Stimulated activated CD8-positive, alpha-beta memory T cell treated with anti-CD3 and anti-CD28 coated beads, Interleukin-2, amount 100 ng/mL, for 1 hour (primary cell): ENCODE measurements at places on chromosomes 12 and 14.

DNA sequence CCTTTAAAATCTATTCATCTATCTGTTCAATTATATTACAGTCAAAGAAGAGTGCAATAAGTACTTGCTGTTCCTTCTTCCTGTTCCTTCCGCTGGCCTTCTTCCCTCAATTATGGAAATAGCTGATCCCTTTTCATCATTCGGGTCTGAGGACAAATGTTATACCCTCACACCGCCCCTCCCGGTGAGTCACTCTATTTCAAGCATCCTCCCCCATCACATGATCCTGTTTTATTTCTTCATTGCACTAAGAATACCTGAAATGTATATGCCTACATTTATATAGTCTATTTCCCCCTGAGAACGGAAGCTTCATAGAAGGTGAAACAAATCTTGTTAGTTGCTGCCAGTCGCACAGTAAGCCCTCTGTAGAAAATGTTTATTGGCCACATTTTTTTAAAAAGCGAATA lies 2.5 kb downstream of the SLC38A1 start:
- no peak for DNase-seq

DNA sequence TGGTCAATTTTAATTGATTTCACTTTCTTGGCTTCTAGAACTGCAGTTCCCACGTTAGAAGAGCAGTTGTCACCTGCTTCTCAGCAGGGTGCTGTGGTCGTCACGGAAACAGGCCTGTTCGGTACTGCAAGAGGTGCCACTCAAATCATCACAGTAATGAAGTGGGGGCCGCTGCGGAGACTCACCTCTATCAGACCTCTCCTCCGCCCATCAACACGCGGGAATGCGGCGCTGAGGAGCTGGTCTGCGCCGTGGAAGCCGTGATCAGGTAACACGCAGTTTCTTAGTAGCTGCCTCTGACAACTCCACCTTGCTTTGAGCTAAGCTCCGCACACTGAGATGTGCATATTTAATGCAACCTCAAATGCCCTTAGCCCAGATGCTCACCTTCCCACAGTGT lies 107.2 kb downstream of the UNC79 start:
- DNase-seq: no peak

GRCh38 chr12:130433834-130434233 lies 96.1 kb downstream of the PIWIL1 start:
- no peak for DNase-seq

DNA sequence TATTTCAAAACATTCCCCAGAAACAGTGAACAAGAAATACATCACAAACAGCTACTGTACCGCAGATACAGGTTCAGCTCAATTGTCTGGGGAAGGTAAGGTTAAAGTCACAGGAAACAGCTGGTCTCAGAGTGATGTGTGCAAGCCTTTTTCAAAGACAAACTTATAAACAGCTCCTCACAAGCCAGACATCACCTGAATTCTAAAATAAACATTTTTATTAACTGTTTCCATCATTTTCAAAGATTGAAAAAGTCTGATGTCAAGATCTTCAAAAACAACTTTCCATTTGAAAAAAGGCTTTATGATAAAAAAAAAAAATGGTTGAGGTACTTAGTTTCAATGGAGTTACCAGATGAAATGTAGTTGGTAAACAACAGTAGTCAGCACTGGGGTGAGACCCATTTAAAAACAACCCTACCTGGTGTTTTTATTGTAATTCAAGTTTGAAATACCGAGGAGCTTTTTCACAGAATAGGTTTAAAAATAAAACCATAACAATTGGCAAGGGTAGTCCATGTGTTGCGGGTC lies 4.0 kb downstream of the BTG1 start:
- DNase-seq: no peak

- no peak for DNase-seq
Measured at GRCh38 chr14:75991753-75992152, 6.2 kb downstream of the IFT43 start.

DNA sequence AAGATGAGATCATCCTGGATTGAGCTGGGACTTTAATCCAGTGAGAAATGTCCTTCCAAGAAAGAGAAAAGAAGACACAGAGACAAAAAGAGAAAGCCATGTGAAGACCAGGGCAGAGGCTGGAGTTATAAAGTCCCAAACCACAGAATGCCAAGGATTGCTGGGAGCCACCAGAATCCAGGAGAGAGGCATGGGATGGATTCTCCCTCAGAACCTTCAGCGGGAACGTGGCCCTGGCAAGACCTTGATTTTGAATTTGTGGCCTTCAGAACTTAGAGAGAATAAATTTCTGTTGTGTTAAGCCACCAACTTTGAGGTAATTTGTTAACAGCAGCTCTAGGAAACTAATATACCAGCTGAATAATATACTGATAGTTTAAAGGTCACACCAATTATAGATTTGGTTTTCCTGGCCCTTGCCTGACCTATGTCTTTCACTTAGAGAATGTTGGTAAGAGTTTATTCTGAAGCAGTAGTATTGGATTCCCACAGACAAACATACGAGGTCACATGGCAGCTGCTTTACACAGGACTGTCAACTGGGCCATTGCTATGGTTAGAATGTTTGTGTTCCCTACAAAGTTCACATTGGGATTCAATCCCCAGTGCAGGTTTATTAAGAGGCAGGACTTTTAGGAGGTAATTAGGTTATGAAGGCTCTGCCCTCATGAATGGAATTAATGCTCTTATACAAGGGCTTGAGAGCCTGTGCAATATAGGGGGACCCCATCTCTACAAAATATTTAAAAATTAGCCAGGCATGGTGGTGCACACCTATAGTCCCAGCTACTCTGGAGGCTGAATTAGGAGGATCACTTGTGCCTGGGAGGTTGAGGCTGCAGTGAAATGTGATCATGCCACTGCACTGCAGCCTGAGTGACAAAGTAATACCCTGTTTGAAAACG lies 156.5 kb upstream of the EEA1 start:
- DNase-seq: no peak

GRCh38 chr14:77659831-77660230 lies 43.4 kb upstream of the SPTLC2 start:
- no peak for DNase-seq

DNA sequence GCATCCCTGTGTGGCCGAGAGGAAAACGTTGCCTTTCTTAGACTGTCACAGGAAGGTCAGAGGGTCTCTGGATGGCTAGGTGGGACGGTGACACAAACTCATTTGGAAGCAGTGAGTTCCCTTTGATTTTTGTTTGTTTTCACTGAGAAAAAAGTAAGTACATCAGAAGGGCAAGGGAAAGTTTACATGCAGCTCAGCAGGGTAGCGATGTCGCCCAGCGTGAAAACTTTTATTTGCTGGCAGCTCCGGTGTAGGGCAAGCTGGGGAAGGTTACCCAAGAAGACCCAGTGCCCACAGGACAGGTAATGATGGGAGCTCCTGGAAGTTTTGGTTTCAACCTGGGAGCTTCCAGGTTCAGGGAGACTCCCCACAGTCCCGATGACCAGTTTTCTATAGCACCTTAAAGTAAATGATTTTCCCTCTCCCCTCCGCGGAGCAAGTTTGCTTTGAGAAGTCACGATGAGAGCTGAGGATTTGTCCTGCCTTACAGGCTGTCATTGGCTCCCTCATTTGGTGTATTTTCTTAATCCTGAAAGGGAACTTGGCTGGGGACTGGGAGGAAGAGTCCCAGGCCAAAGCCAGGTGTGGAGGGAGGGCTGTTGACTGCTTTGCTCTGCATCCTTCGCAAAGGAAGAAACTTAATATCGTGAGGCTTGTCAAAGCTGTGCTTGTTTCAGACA lies 64.7 kb upstream of the ESRRB start:
- no peak for DNase-seq

GRCh38 chr14:33948145-33948868 lies 2.6 kb downstream of the EGLN3 start:
- DNase-seq: no peak

DNA sequence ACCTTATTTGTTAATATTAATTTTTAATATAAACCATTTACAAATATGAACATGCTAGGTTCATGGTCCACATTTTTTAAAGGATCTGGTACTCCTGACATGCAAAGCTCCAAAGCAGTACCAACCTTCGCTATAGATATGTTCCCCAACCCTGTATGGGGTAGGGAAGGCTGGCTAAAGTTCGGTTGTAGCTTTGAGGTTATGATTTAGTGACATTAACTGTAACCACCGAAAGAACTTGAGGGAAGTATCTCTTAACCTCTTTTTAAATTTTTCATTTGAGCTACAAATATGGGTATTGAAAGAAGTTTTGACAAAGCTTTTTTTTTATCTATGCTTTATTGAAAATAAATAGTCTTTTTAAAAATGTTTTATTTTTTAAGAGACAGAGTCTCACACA lies 115.5 kb downstream of the DYRK2 start:
- no peak for DNase-seq

GRCh38 chr14:23071244-23071920 lies 14.1 kb upstream of the CDH24 start:
- no peak for DNase-seq

DNA sequence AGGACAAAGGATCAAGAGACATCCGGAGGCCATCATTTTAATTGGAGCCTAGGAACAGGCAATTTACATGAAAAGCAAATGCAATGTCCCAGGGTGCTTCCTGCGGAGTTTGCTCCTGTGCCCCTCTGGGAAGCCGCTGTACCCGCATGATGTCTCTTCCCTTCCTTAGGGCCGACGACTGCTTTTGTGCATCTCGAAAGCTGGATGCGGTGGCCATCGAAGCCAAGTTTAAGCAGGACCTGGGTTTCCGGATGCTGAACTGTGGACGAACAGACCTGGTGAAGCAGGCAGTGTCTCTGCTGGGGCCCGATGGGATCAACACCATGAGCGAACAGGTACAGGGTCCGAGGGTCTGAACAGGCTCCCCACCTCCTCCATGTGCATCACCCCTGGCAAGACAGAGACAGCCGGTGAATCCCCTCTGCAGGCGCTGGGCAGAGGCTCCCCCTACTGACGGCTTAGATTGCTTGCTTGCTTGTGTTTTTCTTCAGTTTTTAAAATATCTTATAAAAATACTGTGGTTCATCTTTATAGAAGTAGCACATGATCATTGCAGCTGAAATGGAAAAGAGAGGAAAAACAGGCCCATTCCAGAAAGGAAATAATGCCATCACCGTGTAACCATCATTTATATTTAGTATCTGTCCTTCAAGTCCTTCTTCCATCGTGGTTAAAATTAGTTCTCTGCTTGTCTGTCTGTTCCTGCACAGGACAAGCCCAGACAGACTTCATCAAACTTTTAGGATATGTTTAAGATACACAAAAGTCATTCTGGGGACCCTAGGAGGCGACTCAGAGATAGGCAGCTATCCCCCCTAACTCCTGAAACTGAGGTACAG lies 75.4 kb upstream of the PWP1 start:
- no peak for DNase-seq

DNA sequence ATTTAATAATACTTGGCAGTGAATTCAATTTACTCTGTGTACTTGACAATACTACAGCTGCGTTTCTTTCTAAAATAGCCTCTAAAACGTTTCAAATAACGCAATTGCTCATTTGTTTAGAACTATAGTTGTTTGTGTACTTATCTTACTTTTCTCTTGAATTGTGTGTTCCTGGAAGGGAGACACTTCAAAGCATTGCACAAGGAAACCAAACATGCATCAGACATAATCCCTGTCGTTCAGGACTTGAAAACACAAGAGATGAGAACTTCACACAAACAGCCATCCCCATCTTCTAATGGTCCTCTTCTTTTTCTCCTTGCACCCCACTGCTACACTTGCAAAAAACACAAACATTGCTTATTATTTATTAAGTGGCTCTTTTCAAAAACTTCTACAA lies 38.5 kb downstream of the PTGER2 start:
- DNase-seq: no peak

DNA sequence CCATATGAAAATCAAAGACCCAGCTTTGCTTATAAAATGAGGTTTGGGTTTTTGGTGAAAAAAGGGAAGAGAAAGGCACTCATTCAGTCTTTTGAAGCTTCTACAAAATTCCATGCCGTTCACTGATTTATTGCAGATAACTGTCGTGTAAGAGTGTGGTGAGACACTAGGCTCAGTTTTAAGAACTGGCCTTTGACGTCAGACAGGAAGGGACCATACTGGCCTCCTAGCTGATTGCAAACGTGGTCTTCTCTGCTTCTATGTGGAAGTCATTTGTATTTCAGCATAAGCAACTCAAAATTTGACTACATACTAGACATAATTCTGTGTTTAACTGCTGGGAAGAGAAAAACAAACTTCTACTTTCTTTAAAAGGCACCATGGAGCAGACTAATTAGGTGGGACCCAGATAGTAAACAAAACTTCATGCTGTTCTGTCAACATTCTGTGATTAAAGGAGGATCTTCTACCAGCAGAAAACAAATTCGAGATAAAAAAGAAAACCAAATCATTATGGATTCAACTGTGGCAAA lies 168.7 kb downstream of the TTC7B start:
- DNase-seq: no peak

DNA sequence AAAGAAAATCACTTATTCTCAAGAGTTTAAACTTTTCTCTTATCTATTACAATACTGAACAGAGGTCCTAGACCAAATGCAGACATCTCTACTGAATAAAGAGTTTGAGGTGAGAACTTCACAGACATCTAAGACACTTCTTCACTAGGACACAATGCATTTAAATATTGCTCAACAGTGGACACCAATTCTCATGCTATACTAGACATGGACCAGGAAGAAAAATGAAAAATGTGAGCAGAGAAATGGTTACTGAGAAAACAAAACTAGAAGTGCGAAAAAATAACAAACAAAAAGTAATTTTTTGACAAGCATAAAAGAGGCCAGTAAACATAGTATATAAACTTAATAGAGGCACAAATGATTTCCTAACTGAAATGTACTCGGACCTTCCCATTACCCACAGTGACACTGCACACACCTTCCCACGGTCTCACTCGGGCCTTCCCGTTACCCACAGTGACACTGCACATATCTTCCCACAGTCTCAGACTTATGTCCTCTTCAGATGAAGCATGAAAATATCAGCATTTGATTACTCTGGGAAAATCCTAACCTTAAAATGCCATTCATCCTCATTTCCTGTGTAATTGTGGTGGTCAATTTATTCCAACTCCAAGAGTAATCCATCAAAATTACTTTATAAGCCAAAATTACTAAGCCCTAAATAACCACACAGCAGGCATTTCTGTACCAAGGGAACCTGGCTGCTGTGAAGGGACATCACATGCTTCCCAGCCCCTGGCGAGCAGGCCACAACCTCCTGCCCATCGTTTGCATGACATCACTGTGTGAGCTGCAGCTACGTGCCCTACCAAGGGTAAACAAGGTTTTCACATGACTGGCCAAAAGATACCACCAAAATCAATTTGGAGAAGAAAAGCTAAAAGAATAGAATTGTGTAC lies 6.4 kb downstream of the SLC15A4 start:
- DNase-seq: no peak

DNA sequence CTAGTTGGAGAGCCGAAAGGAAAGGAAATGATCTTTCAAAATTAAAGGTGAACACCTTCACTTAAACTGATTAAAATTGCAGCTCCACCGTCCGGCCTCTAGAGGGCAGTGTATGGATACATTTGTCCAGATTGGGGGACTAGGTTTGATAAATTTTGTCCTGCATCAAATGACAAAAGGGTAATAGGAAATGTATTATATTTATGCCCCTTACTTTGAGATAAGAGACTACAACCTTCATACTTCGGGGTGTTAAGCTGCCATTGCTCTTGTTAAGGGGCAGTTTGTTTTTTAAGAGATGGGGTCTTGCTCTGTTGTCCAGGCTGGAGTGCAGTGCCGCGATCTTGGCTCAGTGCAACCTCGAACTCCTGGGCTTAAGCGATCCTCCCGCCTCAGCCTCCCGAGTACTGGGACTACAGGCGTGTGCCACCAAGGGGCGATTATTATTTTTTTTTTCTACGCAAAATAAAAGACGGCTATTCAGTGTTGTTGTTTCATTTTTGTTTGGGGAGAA lies 818 bp upstream of the SUOX start:
- peak; percentile 35 for DNase-seq
